COLO829 (cell line): ENCODE measurements at places on chromosomes 1 and 21.

DNA sequence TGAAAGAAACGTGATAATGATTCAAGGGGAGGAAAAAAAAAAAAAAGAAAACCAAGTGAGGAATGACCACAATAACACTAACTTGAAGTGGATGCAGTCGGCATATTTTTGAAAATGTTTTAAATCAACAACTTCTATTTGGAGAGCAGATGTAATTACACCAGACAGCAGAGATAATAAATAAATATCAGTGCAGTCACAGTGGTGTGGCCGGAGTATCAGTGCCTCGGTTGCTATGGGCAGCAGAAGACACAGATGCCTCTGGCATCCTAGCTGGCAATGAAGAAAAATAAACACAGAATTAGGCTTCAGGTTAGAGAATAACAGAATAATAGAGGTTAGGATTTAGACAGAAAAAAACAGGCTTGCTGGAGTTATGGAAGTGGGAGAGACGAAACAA, 888.3 kb downstream of the LTN1 start:
- DNase-seq: no peak

GRCh38 chr1:115303364-115303763, 34.7 kb downstream of the NGF start:
- no peak for DNase-seq

DNA sequence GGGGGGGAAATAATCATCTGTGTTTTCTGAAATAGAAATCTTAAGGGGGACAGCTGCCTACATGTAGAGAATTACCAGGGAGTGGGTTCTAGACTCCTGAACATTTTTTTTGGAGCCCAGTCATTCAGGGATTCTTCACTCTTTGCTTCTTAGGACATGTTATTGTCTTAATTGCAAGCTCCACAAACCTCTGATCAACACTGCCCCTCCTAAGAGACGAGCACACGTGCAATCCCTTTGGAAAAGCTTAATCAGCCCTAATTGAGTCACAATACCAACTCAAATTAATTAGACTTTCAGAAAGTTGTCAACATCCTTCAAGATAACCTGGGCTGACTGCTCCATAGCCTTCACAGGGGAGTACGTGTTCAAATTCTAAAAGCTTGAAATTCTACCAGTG, 21.4 kb downstream of the RGS8 start:
- DNase-seq: no peak

GRCh38 chr1:223311826-223312225, 52.1 kb downstream of the SUSD4 start:
- DNase-seq: no peak

GRCh38 chr1:109341944-109342930, 35.4 kb upstream of the MYBPHL start:
- no peak for DNase-seq

GRCh38 chr21:42467140-42467983, 28.7 kb downstream of the RSPH1 start:
- no peak for DNase-seq

GRCh38 chr1:182680901-182681567, 3.4 kb downstream of the RGS8 start:
- DNase-seq: no peak

- DNase-seq: peak; percentile 50
Measured at GRCh38 chr1:11806307-11806936, 431 bp downstream of the CLCN6 start.

- DNase-seq: no peak
Measured at GRCh38 chr1:3871451-3871805, 14.2 kb downstream of the DFFB start.

DNA sequence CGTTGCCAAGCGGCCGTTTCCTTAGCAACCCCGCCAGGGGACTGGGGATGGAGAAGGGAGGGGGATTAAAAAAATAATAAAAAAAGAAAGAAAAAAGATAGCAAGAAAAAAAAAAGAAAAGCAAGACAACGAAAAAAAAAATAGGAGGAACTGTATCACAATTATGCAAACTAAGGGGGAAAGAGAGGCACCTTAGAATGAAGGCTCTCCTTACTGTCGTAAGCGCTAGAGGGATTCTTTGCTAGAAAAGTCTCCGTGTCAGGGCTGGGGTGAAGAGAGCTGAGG, 625 bp upstream of the NEGR1 start:
- DNase-seq: no peak

- no peak for DNase-seq
Measured at GRCh38 chr1:198850196-198850595, 211.4 kb downstream of the PTPRC start.

DNA sequence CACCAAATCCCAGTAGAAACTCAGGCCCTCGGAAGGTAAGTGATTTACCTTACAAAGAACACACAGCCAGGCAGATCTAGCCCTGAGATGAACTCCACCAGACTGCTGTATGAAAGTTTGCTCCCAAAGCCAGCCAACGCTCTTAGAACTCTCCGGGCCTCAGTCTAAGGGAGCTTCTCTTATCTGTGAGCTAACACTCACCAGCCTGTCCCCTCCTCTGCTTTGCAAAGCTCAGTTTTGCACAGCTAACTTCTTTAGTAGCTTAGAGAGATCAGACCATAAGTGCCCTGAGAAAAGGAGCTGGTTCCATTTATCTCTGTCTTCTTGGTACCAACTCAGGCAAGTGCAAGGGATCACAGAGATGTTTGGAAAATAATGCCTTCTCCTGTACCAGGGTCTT, 195.8 kb upstream of the JUN start:
- DNase-seq: no peak

DNA sequence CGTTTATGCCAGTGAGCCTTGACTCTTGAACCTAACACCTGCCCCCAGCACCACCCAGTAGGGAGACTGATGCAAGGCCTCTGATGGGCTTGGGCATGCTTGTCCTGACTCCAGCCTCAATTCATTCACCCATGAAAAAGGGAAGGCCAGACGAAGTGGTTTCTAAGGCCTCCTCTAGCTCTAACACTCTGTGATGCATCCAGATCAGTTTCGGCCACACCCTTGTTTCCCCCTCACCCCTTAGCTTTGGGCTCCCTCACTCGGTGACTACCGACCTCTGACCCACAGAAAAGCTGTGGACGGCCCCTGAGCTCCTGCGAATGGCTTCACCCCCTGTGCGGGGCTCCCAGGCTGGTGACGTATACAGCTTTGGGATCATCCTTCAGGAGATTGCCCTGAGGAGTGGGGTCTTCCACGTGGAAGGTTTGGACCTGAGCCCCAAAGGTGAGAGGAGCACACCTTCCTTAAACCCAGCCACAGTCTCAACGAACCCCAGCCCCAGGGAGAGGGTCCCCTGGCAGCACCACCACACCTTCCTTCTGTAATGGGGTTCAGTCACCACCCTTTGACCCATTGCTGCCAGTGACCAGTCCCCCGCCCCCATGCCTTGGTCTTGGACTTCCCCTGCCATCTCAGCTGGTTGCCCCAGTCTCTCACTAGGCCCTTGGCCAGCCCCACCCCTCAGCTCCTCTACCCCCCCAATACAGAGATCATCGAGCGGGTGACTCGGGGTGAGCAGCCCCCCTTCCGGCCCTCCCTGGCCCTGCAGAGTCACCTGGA, 9.0 kb downstream of the NPR1 start:
- no peak for DNase-seq

GRCh38 chr1:173002891-173003838, 47.6 kb downstream of the TNFSF18 start:
- DNase-seq: no peak

- DNase-seq: peak; percentile 54
Measured at GRCh38 chr1:150364231-150365003, 470 bp downstream of the RPRD2 start.

DNA sequence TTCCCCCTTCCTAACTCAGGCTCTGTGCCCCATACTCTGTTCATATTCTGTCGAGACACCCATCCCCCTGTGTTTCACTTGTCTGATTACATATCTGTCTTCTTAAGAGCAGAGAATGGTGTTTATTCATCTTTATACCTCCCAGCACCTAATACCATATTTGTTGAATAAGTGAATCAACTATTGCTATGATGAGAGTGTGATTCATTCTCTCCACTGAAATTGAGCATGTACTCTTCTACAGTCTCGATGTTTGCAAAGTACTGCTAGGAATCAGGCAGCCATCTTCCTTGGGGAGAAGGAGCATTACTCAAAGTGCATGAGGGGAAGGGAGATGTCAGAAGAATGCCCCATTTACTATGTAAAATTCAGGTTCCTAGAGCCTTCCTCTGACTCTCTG, 27.0 kb downstream of the TBX15 start:
- DNase-seq: no peak

DNA sequence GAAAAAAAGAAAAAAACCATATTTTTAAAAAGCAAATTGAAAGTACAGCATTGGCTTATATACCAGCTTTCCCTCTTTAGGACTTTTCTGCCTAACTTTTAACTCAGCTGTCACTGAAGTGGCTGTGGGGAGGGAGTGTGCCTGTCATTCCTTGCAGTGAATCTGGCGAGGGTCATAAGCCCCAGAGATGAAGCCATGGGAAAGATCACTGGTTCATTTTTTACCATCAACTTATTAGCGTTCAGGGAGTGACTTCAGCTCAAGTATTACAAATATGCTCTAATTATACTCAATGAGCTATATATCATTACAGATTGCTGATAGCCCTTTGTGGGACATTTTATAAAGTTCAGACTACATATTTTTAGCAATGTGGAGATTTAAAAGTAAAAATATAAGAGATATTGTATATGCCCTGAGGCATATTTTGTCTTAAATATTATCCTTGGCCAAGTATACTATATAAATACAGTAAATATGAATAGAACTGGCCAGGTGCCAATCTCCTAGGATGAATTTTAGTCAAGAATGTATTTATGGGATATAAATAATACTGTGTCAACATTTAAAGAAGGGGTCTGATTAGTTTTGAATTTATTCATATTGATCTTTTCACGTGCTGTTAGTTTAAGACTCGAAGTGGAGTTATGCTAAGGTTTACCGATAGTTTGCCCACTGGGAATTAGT, 4.4 kb downstream of the TGFB2 start:
- no peak for DNase-seq

GRCh38 chr1:160680399-160680798, 31.2 kb downstream of the CD48 start:
- no peak for DNase-seq

DNA sequence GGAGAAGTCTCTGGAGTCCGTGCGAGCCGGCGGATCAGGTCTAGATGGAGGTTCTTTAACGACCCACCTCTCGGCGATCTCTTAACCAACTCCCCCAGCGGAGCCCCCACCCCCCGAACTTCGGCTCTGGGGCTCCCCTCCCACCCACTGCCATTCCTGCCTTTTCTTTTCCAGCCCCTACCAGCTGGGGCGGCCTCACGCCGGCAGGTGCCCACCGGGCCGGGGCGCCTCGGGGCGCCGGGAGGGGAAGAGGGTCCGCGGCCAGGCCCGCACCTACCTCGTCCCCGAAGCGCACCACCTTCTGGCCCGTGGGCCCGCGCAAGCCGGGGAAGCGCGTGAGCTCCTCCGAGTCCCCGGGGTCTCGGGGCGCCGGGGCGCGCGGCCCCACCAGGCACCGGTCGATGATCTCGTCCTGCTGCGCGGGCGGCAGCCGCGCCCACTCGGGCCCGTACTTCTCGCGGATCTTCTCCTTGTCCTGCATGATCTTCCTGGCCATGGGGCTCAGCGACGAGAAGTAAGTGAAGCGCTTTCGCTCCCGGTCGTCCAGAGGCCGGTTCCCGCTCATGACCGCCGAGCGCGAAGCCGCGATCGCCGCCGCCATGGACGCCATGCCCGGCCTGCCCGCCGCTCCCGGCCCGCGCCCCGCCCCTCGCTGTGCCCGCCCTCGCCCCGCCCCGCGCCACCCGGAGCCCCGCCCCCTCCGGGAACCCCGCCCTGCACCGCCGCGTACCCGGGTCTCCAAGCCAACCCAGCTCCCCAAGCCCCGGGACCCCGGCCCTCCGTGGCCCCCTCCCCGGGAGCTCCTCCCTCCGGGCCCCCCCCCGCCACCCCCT, at the start of gene C1orf198:
Gene C1orf198, minus strand, starts transcription at position 619 of the 833 bp plus-strand sequence. Its CDS starts 9 bp downstream, at position 610.
- peak; percentile 67 for DNase-seq

- no peak for DNase-seq
Measured at GRCh38 chr1:248814351-248814750, 11.4 kb downstream of the SH3BP5L start.

DNA sequence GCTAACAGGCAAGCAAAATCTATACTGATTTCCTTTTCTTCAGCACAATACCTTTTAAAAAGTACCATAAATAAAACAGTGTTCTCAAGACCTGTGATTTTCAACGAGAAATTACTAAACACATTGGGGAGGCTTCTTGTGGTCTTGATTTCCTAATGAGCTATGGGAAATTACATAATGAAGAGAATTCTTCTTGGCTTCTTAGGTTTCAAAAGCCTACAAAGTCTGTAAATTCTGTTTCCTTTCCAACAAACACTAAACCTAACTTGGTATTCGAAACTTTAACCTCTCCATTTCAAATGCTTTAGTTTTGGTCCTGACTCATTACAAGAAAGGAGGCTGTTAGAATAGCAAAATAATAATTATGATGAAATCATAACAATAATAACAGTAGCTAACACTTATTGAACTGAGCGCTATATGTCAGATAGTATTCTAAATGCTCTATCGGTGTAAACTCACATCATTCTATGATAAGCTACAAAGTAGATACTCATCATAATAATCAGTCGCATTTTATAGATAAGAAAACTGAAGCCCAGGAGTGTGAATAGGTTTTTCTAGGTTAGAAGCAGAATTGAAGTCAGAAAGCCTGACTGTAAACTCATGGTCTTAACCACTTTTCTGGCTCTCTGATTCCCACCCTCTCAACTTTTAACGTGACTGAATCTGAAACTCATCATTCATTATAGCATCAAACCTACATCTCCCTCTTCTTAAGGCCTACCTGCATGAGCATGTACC, 486.7 kb downstream of the SMYD3 start:
- DNase-seq: no peak

GRCh38 chr1:68608289-68608688, 111.4 kb upstream of the DEPDC1 start:
- no peak for DNase-seq

GRCh38 chr1:116472431-116472961, 98.3 kb downstream of the CD58 start:
- no peak for DNase-seq

GRCh38 chr1:156149374-156150332, 3.7 kb upstream of the SEMA4A start:
- no peak for DNase-seq

- no peak for DNase-seq
Measured at GRCh38 chr1:208006258-208006920, 95.5 kb upstream of the CD34 start.

- peak; percentile 74 for DNase-seq
Measured at GRCh38 chr1:18234790-18235242, 127.2 kb downstream of the IGSF21 start.

DNA sequence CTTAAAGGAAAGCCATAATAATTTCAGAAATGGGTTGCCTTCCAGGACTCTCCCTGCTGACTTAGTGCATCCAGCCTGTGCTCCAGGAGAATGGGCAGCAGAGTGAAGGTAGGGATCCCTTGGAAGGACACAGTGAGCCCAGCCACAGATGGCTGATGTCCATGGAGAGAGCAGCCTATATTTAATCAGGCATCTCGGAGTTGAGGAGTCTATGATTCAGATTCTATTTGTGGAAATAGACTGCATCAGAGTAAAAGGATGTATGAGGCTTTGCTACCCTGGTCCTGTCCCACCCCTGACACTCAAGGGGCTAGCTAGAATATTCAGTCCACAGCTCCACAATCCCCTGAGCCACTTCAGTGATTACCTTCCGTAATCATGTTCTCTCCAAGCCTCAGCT, 43.8 kb upstream of the PBX1 start:
- no peak for DNase-seq
